ENCODE measurements at places on chromosomes 6 and 20.

DNA sequence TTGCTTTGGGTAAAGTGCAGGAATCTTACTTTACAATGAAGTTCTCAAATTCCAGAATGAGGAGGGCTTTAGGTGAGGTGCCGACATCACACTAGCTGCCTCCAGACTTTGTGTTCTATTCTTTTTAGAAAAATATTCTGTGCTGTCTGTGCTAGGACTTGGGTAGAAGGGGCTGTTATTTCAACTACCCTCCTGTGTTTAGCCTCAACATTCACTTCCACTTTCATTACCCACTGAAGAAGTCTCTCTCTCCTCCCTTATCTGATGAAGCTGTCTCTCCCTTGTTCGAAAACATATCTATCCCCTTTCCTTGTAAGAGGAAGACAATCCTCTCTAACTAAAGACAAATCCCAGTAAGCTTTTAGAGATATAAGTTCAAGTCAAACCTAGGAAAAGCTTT lies 25.0 kb upstream of the BRPF3 start:
- DNase-seq, result no peak

DNA sequence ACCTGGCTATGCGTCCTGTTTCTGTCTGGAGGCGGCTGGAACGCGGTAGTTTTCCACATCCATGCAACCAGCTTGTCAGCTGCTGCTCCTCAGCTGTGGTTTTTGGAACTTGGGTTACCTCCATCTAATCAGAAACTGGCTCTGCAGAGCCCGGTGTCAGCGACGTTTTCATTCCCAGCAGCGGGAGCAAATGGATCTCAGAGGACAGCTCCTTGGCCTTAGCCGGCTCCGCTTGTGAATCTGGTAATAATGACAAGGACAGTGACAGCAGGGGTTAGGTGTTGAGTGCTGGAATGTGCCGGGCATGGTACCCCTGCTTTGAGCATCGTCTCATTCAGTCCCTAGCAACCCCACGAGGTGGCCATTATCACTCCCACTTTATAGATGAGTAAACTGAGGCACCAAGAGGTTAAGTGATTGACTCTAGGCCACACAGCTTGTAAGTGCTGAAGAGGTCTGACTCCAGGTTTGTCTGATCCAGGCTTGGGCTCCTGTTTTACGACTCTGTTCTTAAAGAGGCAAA lies 1.3 kb downstream of the SLCO4A1 start:
- DNase-seq, result no peak

DNA sequence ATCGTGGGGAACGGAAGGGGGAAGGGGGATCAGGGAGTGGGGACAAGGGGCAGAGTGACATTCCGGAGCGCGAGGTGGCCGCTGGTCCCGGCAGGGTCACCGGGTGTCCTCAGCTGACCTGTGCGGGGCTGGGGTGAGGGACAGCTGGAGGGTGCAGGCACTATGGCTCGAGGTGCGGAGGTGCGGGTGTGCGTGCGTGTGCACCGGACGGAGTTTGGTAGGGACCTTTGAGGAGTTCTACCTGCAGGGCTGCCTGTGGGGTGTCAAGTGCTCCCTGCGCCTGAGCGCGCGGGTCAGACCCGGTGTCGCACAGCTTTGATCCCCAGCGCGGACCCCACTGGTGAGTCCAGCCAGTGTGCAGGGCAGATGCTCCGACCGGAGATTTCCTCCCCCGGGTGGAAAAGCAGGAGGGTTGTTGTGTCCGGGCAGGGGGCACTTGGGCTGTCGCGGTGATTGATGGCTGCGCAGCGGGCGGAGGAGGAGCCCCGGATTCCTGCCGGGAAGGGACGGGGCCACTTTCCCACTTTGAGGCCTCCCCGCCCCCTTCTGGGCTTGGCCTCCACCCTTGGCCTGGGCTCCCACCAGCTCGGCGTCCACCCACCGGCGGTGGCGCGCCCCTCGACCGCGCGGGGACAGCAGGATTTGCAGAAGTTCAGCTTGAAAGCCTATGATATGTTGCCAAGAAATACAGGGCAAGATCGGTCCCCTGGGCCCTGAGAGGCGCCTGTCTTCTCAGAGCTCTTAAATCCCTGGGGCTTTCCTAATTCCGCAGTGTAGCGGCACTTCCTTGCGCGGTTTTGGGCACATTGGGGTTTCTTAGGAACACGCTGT lies 658 bp downstream of the RIN2 start:
- no peak for DNase-seq

- no peak for DNase-seq
Observed at GRCh38 chr6:22157233-22157632, 139.6 kb downstream of the PRL start.

- DNase-seq, result no peak
Observed at GRCh38 chr20:64010711-64011237, 25.2 kb upstream of the C20orf204 start.

- no peak for DNase-seq
Observed at GRCh38 chr6:12628327-12628726, 88.2 kb upstream of the PHACTR1 start.

GRCh38 chr20:12358655-12359009 lies 440.9 kb downstream of the BTBD3 start:
- DNase-seq, result no peak

DNA sequence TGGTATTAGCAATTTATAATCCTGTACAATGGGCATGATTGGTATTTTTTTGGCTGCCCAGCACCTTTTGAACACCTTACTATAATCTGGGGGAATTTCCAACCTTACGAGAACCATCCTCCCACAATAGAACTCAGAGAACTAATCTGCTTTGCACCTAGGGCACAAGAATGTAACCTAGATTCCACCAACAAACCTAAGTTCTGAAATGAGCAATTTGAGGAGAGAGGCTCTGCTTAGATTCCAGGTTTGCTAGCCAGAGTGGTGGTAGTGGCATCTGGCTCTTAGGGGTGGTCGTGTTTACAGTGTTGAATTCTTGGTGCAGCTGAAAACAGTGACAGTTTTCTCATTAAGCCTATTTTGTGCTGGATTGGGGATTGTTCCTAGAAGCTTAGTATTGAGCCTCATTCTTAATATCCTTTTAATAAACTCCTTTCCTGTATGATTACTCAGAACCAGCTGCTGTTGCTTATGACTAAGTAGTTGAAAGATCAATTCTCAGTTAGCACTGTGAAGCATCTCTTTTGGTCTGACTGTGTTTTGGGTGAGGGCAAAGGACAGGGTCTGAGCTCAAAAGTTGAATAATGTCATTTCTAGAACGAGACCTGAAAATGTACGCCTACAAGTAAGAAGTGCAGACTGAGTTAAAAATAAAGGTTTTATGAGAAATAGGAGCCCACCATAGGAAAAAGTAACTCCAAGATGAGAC lies 385.6 kb downstream of the CDKAL1 start:
- DNase-seq, result no peak

DNA sequence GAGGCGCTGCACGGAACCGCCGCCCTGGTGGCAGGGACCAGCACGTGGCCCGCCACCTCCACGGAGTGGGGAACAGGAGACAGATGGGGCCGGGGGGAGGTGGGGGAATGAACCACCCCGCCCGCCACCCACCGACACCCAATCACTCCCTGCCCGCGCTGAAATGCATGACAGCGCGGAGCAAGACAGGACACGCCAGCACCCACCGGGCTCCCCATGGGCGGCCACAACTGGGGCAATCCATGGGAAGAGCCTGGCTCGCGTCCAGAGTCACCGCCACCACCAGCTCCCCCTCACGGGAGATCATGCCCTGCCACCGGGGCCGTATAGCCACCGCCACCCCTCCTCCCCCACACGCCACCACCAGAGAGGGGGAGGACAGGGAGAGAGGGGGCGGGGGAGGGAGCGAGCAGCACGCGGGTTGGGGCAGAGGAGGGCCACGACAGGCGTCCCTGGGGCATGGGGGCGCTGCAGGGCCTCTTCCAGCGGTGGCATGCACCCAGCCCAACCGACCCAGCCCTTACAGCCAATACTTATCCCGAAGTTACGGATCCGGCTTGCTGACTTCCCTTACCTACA lies 744.3 kb upstream of the DEFB115 start:
- no peak for DNase-seq

- peak; percentile 83 for DNase-seq
Observed at GRCh38 chr20:4951299-4951698, 50.0 kb downstream of the SLC23A2 start.

- DNase-seq, result no peak
Observed at GRCh38 chr20:14451458-14451857, 114.0 kb upstream of the FLRT3 start.

- DNase-seq, result no peak
Observed at GRCh38 chr6:8731874-8732273, 296.5 kb upstream of the SLC35B3 start.

- DNase-seq, result no peak
Observed at GRCh38 chr6:92468066-92468465, 951.3 kb downstream of the EPHA7 start.

GRCh38 chr6:44630125-44631028 lies 242.9 kb downstream of the CDC5L start:
- no peak for DNase-seq

GRCh38 chr6:28488916-28489365 lies 26.7 kb downstream of the GPX6 start:
- DNase-seq, result peak; percentile 61

GRCh38 chr6:193773-194310 lies 98.4 kb upstream of the DUSP22 start:
- no peak for DNase-seq

GRCh38 chr6:31574106-31575061 lies 981 bp upstream of the TNF start:
- no peak for DNase-seq

GRCh38 chr6:95693108-95693507 lies 115.8 kb downstream of the MANEA start:
- no peak for DNase-seq

- DNase-seq, result no peak
Observed at GRCh38 chr6:158514176-158514575, 45.7 kb upstream of the TMEM181 start.

DNA sequence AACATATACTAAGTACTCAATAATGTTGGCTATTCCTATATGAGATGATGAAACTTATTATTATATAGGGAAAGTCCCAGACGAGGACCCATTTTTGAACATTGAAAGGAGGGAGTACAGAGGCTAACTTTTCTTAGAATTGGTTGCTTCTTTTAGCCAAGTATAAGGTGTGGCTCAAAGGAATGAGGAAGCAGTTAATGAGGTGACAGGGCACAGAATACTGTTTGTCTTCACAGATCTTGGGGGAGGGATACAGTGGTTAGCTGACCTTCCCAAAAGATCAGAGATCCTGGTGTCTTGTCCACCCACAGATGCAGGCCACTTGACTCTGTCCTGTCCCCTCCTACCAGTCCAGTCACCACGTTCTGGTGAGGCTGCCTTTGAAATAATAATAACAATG lies 67.8 kb upstream of the EPB41L1 start:
- no peak for DNase-seq

DNA sequence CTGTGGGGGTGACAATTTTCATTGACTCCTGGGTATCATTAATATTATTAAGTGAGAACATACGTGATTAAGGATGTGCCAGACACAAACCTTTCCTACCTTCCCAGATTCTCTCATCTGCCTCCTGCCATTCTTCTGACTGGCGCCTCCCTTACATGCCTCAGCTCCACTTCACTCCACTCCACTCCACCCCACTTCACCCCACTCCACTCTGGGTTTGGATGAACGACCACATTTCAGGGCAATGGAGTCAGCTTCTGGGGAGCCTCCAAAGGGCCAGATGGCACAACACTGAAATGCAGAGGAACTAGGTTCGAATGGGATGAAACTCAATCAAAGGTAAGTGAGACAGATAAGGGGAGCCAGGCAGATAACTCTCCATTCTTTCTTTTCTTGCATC lies 40.5 kb upstream of the LRRC1 start:
- DNase-seq, result no peak

GRCh38 chr6:56314683-56315523 lies 67.5 kb upstream of the COL21A1 start:
- no peak for DNase-seq

DNA sequence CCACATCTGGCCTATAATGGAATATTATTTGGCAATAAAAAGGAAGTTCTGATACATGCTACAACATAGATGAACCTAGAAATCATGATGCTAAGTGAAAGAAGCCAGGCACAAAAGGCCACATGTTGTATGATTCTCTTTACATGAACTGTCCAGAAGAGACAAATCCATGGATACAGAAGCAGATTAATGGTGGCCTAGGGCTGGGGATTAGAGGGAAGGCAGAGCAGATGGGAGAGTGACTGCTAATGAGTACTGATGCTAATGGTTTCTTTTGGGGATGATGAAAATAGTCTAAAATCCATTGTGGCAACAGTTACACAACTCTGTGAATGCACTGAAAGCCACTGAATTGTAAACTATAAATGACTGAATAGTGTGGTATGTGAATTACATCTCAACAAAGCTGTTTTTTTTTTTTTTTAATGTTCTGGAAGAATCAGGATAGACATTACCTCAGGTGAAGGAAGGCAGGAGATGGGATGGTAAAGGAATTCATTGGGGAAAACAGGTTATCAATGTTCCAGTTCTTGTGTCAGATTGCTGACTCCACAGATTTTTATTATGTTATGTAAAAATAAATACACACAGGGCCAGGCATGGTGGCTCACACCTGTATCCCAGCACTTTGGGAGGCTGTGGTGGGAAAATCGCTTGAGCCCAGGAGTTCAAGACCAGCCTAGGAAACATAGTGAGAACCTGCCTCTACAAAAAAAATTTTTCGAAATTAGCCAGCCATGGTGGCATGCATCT lies 8.9 kb upstream of the SOX12 start:
- no peak for DNase-seq
